ENCODE measurements at places on chromosomes 3 and 15.

GRCh38 chr3:104297617-104298016, 1069.1 kb upstream of the ALCAM start:
- DNase-seq = no peak

GRCh38 chr15:74635228-74635627, 19.6 kb downstream of the CLK3 start:
- peak; percentile 69 for DNase-seq

DNA sequence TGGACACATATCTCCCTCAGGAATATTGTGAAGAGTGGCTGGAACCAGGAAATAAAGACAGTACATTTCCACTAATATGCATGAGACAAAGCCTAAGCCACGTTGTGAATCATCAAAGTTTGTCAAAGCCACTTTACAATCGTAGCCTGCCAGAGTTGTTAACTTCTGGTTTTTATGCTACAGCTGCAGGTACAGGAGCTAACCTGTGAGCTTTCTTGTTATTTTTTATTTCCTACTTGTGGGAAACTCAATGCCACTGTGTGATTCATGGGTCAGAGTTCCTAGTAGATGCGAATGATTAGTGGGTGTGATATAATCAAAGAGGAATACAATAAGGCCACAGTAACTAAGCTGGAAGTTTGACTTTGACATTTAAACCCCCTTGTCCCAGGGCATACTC, 44.4 kb upstream of the TEX9 start:
- DNase-seq = no peak

DNA sequence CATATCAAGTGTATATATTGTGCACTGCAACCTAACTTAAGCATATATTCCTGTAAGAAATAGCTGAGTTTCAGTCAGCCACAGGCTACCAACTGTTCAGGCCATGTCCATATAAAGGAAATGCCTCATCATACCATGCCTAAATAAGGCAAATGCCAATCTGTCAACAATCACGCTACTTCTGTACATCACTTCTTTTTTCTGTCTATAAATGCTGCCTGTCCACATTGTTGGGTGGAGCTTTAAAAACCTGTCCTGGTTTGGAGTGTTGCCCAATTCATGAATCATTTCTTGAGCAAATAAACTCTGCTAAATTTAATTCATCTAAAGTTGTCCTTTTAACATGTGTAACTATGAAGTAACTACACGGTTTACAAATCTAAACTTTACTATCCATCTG, 1091.9 kb downstream of the NSUN3 start:
- DNase-seq = no peak

GRCh38 chr3:46368569-46368968, 2.2 kb upstream of the CCR5 start:
- DNase-seq = peak; percentile 51

- DNase-seq = no peak
Measured at GRCh38 chr15:62901909-62902546, 140.5 kb upstream of the TPM1 start.

DNA sequence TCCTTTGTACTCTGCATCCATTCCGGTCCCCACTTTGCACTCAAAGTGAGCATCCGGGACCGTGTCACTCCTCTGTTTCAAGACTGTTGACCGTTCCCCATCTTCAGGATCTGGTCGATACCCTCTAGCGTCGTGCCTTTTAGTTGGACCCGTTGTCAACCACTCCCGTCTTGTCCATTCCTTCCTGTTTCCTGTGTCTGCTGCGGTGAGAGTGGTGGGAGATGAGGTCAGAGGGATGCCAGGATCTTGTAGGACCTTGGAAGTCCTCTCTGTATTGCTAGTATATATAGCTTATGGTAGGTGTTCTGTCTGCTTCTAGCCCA, 624 bp downstream of the BRK1 start:
- no peak for DNase-seq

DNA sequence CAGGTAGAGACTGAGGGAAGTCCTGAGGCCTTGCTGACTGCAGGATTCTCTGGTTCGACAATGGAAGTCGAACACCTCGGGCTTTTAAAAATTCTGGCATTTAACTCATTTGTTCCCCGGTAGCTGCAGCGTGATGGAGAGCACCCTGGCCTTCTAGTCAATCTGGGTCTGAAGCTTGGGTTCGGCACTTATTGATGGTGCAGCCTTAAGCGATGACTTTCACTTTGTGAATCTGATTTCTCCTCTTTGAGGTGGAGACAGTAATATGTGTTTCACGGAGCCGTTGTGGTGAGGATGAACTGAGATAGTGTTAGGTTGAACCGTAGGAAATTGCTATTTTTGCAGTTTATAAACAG, 621 bp upstream of the PARP6 start:
- DNase-seq = no peak

Measured in activated CD4-positive, alpha-beta T cell treated with anti-CD3 and anti-CD28 coated beads, Interleukin-2, amount 50 U/mL, for 4 hours (primary cell).